ENCODE measurements at places on chromosomes 7 and 10.

DNA sequence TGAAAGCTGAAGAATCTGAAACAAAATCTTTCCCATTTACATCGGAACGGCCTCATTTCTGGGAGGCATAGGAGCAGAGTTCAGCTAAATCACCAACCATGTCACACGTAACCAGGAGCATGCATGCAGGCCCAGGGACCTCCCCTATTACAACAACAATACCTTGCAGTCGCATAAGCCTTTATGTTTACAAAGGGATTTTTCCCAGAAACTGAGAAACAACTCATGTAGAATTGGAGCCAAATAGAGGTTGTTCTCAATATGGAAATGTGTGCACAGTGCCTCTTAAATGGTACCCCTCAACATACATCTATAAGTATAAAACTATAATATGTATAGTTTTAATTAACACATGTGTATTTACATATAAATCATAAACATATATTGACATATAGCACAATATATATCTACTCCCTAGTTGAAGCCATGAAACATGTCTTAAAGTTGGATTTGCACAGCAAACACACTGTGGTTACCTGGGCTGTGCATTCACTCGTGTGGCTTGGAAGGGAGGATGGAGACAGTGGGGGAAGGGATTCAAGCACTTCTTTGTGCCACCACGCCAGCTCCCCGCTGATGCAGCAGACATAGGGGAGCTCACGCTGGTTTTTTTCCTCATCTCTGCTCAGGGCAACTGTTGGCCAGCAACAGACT lies 35.0 kb upstream of the DGKI start:
- no peak for DNase-seq

GRCh38 chr10:125708971-125709503 lies 10.5 kb upstream of the EDRF1 start:
- no peak for DNase-seq

DNA sequence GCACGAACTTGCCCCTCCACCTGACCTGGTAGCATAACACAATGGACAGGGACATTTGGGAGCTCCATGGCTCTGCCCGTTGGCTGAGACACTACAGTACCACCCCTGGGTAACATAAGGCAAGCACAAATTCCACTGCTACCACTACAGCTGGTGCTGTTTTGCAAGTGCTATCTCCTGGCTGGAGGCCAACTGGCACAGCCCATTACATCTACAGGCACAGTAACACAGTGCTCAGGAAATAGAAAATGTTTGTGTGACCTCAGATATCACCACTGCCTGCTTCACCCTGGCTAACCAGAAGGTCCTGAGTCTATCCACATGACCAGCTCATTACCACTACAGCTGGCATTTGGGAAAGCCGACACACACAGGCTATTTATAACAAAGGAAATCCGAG lies 631.1 kb upstream of the MBL2 start:
- no peak for DNase-seq

DNA sequence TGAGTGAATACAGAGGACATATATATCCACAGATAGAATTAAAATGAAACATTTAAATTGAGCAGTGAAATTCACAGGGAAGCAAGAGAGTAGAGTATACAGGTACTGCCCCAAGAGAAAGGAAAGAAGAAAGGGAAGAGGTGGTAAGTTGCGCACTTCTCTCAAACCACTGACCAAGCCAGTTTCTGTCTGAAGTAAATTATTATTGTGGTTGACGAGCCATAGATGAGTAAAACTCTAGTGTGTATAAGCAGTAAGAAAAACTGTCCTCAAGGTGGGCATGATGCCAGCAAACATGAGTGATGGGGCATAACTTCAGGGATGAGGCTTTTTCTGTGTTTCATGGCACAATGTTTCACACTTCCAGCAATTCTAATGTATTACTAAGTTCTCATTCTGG lies 4.4 kb upstream of the BET1 start:
- DNase-seq, result no peak

DNA sequence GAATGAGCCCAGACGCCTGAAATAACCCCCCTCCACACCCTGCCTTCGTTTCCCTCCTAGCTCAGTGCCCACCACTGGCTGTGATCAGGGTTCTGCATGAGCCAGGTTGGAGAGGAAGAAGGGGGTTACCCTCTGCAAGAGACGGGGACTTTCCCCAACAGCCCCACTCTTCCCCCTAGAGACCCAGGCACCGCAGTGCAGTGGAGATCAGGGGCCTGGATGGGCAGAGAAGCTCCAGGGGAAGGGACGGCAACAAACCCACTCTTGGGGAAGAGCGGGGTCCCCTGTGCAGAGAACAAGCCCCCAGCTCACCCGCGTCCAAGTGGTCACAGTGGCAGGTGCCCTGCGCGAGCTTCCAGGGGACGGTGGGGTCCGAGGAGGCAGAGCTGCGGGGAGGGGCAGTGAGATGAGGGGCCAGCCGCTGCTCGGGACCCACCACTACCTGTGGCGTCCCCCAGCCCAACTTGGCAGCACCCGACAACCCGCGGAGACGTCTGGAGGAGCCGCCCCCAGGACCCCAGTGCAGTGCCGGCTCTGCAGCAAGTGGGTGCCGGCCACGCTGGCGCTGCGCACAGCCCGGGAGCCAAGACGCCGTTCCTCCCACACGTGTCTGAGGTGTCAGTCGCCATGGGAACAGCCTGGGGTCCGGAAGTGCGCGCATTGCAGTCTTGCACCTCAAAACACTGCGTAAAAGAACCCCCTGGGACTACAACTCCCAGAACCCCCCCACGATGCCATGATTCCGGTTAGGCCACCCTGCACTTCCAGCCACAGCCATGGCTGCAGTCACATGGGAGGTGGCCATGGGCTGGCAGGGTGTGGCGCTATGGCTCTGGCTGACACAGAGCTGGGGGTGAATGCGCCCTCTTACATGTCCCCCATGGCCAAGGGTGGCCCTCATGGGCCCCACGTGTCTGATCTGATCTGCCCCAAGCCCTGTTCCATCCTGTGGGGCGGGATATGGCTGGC lies 45.8 kb upstream of the WIPI2 start:
- DNase-seq, result peak; percentile 68

DNA sequence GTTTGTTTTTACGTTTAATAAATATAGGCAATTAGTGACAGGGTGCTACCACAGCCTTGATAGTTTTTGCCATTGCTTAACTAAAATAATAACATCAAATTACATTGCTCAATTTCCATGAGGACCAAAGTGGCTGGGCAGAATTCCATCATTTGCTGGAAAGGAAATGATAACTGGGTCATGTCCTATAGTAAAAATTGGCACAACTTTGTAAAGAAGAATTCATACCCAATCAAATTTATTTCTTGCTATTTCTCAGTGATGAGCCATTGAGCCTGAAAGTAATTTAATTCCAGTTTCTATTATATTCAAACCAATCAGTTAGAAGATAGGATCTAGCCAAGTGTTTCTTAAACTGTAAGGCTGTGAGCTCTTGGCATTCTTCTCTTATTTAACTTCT lies 102.2 kb upstream of the CTTNBP2 start:
- DNase-seq, result no peak

- no peak for DNase-seq
Measured at GRCh38 chr10:15378569-15378968, 7.5 kb upstream of the FAM171A1 start.

GRCh38 chr7:24943096-24943948 lies 36.7 kb downstream of the OSBPL3 start:
- no peak for DNase-seq

DNA sequence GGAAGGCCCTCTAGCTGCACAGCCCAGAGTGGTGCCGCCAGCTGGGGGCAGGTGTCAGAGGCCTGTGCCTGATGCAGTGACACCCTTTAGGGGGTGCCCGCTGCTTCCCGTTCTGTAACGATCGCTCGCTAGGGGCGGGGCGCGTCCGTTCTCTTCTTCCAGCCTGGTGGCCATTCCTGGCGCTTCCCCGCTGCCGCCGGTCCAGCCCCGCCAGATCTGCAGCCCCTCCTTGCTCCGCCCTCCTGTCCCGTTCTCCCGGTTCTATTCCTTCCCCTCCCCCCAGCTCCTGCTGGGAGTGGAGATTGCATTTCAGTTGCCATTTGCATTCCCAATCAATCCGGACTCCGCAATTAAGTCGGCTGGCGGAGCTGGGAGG lies 39.2 kb downstream of the AGAP3 start:
- DNase-seq, result no peak

DNA sequence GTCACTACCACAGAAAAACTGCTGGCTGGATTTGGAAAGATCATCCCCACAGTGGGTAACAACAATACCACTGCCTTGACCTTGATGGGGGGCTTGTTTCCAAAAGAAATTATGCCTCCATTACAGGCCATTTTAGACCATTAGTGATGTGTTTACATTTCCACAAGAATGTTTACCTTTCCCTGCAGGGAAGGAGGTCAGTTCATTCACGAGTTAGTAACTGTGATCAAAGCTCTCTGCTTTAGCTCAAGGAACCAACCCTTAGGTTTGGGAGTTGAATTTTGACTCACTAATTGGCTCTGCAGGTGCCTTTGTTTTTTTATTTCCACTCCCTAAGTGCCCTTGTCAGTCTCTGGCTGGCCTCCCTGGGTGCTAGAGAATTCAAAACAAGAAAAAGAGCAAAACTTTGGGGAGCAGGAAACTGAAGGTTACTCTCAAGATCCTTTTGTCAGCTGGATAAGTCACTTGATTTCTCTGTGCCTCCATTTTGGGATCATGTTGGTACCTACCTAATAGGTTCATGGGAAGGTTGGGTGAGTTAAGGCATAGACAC lies 41.1 kb upstream of the NUPR2 start:
- DNase-seq, result no peak

DNA sequence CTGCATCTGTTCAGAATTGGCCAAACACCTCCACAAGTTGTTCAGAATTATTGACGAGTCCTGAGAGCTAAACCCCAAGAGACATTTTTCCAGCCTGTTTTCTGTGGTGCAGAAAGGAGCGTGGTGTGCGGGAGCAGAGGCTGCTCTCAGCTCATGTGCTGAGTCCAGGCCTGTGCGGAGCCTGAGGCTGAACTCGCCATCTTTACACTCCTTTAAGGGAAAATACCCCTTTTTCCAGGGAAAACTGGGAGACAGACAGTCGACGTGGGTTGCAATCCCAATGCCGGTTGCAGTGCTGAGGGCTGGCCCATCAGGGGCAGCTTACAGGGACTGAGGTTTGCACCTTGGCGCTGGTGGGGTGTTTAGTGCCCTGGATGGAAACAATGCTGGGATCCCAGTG lies 112.2 kb downstream of the ADARB2 start:
- DNase-seq, result no peak

DNA sequence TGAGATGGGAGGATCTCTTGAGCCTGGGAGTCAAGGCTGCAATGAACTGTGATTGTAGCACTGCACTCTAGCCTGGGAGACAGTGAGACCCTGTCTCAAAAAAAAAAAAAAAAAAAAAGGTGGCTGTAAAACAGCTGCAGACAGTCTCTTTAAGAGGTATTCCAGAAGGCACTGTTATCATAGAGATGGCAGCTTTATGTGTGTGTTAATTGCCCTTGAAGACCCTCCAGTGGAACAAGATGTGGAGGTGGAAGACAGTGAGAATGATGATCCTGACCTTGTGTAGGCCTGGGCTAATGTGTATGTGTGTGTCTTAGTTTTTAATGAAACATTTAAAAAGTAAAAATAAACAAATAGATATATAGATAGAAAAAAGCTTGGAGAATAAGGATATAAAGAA lies 66.0 kb downstream of the ZNF487 start:
- DNase-seq, result no peak

DNA sequence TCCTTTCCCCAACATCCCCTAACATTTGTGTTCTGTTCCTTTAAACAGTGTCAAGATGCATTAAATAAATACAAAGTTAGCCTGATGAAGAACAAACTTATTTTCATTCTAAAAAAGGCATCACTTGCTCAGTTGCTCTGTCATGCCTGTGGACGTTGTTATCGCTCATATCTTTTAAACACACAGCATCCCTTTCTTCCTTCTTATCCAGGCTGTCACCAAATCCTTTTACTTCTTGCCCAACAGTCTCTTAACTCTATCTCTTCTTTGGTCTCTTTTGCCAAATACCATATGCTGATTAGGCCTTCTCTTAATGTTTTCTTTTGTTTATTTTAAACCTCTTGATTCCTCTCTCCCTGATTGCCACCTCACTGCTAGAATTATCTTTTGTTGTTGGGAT lies 43.9 kb downstream of the DKK1 start:
- DNase-seq, result no peak

DNA sequence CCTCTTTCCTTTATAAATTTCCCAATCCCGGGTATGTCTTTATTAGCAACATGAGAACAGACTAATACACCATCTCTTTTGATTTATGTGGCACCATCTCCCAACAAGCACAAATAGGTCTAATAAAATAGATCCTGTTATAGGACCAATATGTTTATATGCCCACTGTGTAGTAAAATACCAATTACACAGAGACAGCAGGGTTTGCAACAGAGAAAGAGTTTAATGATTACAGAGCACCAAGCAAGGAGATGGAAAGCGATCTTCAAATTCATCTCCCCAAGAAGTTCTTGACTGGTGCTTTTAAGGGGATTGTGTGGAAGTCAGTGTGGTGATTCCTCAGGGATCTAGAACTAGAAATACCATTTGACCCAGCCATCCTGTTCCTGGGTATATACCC lies 33.5 kb upstream of the TECTB start:
- no peak for DNase-seq

DNA sequence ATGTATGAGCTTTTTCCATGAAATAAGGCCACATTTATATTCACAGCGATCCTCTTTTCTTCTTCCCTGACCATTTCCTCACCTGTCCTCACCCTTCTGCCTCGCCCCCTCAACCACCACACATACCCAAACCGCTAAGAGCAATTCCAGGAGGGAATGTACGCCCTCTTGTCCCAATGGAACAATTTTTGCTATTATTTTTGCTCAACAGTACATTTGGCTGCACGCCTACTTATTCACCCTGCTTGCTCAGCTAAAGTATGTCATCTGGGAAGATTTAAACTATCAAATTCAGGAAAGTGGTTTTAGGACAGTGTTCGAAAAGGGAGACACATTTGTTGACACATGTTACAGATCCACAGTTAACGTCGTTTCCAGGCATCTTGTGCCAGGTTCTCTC lies 252.7 kb downstream of the NEBL start:
- DNase-seq, result no peak

GRCh38 chr7:36692456-36692855 lies 31.8 kb downstream of the AOAH start:
- DNase-seq, result no peak

- DNase-seq, result no peak
Measured at GRCh38 chr7:85237721-85238120, 50.9 kb upstream of the SEMA3D start.

DNA sequence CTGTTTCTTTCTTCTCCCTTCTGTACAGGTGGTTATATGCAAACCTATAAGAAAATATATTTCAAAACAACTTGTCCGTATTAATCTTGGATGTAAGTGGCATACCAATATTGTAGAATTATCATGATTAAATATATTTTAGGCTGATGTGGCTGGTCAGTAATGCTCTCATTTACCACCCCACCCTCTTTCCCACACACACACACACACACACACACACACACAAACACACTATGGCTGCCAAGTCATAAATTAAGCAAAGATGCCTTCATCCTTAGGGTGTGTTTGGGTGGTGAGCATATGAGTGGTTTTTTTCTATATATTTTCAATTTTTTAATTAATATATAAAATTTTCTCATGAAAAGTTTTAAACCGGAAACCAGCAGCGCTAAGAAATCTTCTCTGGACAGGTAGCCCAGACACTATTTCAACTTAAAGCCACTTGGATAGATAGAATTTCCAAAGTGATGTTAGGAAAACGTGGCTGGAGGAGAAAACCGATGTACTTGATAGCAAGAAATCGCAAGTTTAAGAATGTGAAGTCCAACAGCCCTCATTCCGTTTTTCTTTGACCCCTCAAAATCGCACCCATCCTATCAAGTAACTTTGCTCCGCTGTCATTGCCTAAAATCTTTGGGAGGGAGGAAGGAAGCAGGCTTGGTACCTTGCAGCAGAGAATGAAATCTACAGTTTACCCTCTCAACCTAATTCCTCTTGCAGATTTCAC lies 171.7 kb downstream of the FAM107B start:
- DNase-seq, result no peak
